ENCODE measurements at places on chromosomes 5 and 9. TPM values are rescaled to one million over a fixed set of nuclear protein-coding genes. Genes with fewer than 3 reads are reported as not detected.
A peak's percentile ranks its signal among the peaks of the same experiment; 100 is the strongest.

DNA sequence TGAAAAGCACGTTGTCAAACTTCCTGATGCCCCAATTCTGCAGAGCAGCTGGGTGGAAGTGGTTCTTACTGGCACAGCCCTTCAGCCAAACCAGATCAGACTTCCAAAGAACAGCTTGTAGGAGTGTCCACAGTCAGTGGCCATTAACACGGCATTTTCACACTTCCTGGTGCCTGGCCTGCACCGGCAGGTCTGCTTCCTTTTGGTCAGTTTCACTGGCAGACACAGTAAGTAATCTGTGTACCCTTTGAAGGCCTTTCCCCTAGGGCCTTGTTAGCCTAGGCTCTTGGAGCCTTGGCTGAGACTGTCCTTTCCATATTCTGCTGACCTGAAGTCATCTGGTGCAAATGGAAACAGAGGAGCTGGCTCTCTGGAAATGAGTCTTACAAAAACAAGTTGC, 297.5 kb upstream of the TNC start:
- H3K4me3 ChIP-seq: no peak overlapping the region
- H3K27me3 ChIP-seq: no peaks in the 10 kb centered on the region
- H3K27ac ChIP-seq: no peak overlapping the region
- DNase-seq: no peak
- H3K4me1 ChIP-seq: peaks cover 7% of the 10 kb centered on the region
- H3K36me3 ChIP-seq: no peaks in the 10 kb centered on the region

DNA sequence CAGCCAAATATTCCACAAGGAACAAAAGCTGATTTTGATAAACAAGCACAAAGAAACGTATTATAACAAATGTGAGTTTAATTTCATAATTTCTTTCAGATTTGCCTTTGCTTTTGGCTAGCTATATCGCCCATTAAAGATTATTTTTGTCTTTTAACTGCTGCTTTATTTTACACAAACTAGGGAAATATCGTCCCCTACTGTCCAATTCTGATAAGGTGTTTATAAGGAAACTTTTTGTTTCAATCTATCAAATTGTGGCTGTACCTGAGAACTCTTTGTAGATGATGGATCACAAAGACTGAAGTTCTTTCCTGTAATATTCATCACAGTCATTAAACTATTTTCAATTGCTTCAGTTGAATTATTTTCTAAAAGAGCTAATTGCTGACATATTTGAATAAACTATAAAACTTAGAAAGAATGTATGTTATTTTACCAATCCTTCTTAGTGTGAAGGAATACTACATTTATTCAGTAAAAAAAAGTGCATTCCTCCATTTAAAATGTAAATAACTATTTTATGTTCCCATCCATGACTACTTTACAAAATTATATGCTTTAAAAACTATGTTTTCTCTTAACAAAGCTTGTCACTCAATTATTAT, 431.3 kb upstream of the ITGA1 start:
- no peaks in the 10 kb centered on the region for H3K4me1 ChIP-seq
- H3K27me3 ChIP-seq: no peaks in the 10 kb centered on the region
- no peak overlapping the region for H3K4me3 ChIP-seq

DNA sequence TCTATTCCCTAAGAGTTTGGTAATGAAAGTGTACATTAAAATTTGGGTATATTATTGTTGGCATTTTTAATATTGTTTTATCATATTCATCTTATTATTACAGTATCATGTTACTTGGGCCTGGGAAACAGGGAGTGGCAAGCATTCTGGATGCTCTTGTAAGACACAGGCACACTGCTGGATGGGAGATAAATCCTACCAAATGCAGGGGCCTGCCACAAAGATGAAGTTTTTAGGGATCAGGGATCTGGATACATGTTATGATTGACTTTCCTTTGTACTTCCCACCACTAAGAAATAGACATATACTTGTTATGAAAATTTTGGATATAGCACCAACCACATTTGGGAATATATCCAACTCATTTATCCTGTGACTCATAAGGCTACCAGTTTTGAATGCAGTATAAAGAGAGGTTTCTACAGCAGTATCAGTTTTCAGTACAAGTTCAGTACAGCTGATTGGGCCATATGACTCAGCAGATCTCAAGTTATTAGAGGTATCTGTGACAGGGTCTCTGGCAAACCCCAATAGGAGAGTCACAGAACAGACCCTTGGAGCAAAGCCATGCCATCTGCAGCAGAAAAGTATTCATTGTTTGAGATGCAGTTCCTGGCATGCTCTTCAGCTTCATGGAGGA, 360.1 kb downstream of the DMAC1 start:
- no peak overlapping the region for H3K27ac ChIP-seq
- H3K4me3 ChIP-seq: no peak overlapping the region
- no peaks in the 10 kb centered on the region for H3K4me1 ChIP-seq
- no peaks in the 10 kb centered on the region for H3K36me3 ChIP-seq

KCNN2 gene
- polyA plus RNA-seq: 6.4 TPM

YTHDC2 gene
- polyA plus RNA-seq: 11.1 TPM

GRCh38 chr5:123099514-123100151, 10.6 kb downstream of the PRDM6 start:
- H3K36me3 ChIP-seq: no peaks in the 10 kb centered on the region
- no peak overlapping the region for H3K27ac ChIP-seq
- H3K4me1 ChIP-seq: peaks cover 16% of the 10 kb centered on the region

GRCh38 chr5:35213608-35214007, 16.7 kb downstream of the PRLR start:
- DNase-seq: no peak
- no peaks in the 10 kb centered on the region for H3K36me3 ChIP-seq
- H3K27ac ChIP-seq: no peak overlapping the region
- no peaks in the 10 kb centered on the region for H3K27me3 ChIP-seq
- H3K4me3 ChIP-seq: no peak overlapping the region

- H3K27me3 ChIP-seq: no peaks in the 10 kb centered on the region
- H3K36me3 ChIP-seq: no peaks in the 10 kb centered on the region
- no peaks in the 10 kb centered on the region for H3K4me1 ChIP-seq
- H3K27ac ChIP-seq: peak overlapping the region; percentile 96
- H3K4me3 ChIP-seq: peak overlapping the region; percentile 86
Measured at GRCh38 chr9:6759185-6759977, 1.6 kb downstream of the KDM4C start.

DNA sequence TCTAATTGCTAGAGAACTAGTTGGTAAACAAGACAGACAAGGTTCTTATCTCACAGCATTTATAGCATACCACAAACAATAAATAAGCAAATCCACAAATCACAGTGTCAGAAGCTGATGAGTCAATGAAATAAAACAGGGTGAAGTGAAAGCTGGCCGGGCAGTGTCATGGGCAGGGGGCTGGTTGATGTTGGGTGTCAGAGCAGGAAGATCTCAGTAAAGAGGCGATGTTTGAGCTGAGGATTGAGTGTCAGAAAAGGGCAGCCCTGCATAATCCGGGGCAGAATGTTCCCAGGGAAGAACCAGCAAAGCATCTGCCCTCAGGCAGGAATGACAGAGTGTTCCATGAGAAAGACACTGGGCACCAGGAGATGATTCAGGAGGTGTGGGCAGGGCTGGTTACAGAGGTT, 183.4 kb downstream of the GOLPH3 start:
- no peak overlapping the region for H3K27ac ChIP-seq
- DNase-seq: no peak
- H3K4me3 ChIP-seq: no peak overlapping the region

DNA sequence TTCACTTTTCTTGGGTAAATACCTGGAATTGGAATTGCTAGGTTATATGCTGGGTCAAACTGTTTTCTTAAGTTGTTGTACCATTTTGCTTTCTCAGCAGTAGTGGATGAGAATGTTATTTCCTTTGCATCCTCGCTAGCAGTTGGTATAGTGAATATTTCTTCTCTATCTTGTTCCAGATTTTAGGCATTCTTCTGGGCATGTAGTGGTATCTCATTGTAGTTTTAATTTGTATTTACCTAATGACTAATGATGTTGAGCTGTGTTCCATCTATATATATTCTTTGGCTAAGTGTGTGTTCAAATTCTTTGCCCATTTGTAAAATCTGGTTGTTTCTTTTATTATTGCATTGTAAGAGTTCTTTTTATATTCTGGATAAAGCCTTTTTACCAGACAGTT, 333.3 kb downstream of the MAT2B start:
- H3K27ac ChIP-seq: no peak overlapping the region
- H3K4me1 ChIP-seq: no peaks in the 10 kb centered on the region
- H3K4me3 ChIP-seq: no peak overlapping the region
- H3K36me3 ChIP-seq: no peaks in the 10 kb centered on the region
- no peak for DNase-seq

DNA sequence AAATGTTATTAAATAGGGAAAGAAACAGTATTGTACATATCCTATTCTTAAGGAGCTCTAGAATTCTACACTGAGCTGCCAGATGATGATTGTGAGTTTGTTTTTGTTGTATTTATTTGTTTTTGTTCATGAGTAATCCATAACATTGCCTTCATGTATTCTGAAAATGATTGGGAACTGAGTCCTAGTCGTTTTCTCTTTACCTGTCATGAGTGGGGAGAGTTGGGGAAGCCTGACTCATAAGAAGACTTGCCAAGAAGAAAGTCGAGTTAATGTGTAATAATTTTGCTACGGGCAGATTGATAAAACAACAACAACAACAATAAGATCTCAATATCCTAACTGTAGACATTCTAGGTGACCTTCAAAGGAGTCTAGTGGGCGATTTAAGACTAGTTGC, 103.8 kb downstream of the ANKRD55 start:
- H3K27ac ChIP-seq: no peak overlapping the region
- no peak overlapping the region for H3K4me3 ChIP-seq
- DNase-seq: no peak
- peaks cover 11% of the 10 kb centered on the region for H3K4me1 ChIP-seq

DNA sequence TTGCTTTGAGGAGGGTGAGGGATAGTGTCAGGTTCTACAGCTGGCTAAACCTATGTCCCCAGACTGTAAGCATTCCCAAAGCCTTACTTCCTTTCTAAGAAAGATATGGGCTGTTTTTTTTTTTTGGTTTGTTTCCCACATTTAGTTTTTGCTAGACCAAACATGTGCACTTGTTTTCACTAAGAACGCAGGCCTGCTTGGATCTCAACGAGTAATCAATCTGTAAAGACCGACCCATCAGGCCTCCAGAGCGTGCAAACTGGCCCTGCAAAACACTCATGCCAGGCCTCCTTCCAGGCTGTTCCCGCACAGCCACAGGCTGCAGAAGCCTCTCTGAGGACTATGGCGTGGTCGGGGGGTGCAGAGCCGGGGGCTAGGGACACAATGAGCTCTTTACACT, 304.8 kb upstream of the PANK3 start:
- H3K27me3 ChIP-seq: no peaks in the 10 kb centered on the region
- H3K4me1 ChIP-seq: peaks cover 68% of the 10 kb centered on the region
- DNase-seq: no peak
- no peaks in the 10 kb centered on the region for H3K36me3 ChIP-seq

CEP78 gene
- polyA plus RNA-seq: 8.2 TPM

BTNL8 gene
- polyA plus RNA-seq: 12.5 TPM

- no peaks in the 10 kb centered on the region for H3K36me3 ChIP-seq
- H3K27ac ChIP-seq: no peak overlapping the region
- no peak for DNase-seq
Measured at GRCh38 chr5:39750661-39751060, 325.9 kb upstream of the DAB2 start.

- no peaks in the 10 kb centered on the region for H3K27me3 ChIP-seq
- H3K4me3 ChIP-seq: no peak overlapping the region
- DNase-seq: no peak
- no peaks in the 10 kb centered on the region for H3K36me3 ChIP-seq
Measured at GRCh38 chr5:80852331-80853245, 107.6 kb upstream of the RASGRF2 start.

DNA sequence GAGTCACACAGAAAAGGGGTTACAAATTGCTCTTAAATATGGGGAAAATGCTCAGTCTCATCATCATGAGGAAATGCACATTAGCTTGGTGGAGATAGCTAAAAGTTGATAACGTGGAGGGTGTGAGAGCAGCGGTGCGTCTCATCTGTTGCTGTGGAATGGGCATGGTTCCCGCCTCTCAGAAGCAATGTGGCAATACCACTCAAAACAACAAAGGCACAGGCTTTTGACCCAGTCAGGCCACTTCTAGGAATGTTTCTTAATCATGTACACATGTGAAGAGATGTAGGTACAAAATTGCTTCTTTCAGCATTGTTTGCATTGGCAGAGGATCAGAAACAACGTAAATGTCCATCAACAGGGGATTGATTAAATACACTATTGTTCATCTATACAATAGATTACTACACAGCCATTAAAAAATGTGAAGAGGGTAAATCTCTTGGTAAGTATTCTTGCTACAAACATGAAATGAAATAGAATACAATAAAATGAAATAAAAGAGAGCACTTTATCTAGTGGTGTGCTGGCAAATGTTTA, 212.6 kb upstream of the MSX2 start:
- no peaks in the 10 kb centered on the region for H3K36me3 ChIP-seq
- H3K27me3 ChIP-seq: no peaks in the 10 kb centered on the region
- peaks cover 3% of the 10 kb centered on the region for H3K4me1 ChIP-seq
- H3K27ac ChIP-seq: no peak overlapping the region
- H3K4me3 ChIP-seq: no peak overlapping the region

FBP2 gene
- 0.74 TPM for polyA plus RNA-seq

QRFP gene
- polyA plus RNA-seq: 0.74 TPM

DNA sequence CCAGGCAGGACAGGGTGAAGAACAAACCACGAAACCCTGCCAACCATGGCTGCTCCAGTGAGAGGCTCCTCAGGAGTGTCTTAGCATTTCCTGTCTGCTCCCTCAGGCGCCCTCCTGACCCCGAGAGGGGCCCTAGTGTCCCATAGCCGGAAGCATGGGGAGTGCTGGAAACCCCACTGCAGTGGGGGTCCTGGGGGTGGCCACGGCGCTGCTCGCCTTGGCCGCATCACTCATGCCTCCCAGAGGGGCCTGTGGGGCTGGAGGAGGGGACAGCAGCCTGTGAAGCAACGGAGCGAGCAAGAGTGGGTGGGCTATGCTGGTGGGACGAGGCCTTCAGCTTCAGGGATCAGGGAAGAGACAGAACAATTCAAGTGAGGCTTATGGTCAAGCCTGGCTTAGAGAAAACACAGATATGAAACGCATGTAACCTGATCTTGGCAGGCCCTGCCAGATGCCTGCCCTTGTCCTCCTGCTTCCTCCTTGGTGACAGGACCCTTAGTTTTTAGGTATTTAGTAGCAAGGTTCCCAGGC, 219.1 kb downstream of the FANCC start:
- H3K4me3 ChIP-seq: no peak overlapping the region
- H3K36me3 ChIP-seq: no peaks in the 10 kb centered on the region
- no peak for DNase-seq
- H3K27me3 ChIP-seq: no peaks in the 10 kb centered on the region

- H3K4me1 ChIP-seq: peaks cover 20% of the 10 kb centered on the region
- DNase-seq: no peak
- peak overlapping the region; percentile 61 for H3K27ac ChIP-seq
- H3K27me3 ChIP-seq: no peaks in the 10 kb centered on the region
- H3K4me3 ChIP-seq: no peak overlapping the region
Measured at GRCh38 chr5:172870291-172870714, 36.3 kb downstream of the ERGIC1 start.

- no peaks in the 10 kb centered on the region for H3K4me1 ChIP-seq
- H3K36me3 ChIP-seq: no peaks in the 10 kb centered on the region
- H3K27ac ChIP-seq: no peak overlapping the region
- DNase-seq: no peak
Measured at GRCh38 chr9:3516667-3517330, 9.0 kb downstream of the RFX3 start.

ST6GALNAC4 gene
- polyA plus RNA-seq: 14.3 TPM

FOXI1 gene
- not detected for polyA plus RNA-seq

- H3K4me3 ChIP-seq: no peak overlapping the region
- no peaks in the 10 kb centered on the region for H3K4me1 ChIP-seq
- H3K27ac ChIP-seq: no peak overlapping the region
- no peak for DNase-seq
- no peaks in the 10 kb centered on the region for H3K36me3 ChIP-seq
- H3K27me3 ChIP-seq: no peaks in the 10 kb centered on the region
Measured at GRCh38 chr9:126842220-126842842, 18.1 kb upstream of the ZBTB34 start.
